ENCODE measurements at places on chromosomes 12 and 14.
A peak's percentile ranks its signal among the peaks of the same experiment; 100 is the strongest.

DNA sequence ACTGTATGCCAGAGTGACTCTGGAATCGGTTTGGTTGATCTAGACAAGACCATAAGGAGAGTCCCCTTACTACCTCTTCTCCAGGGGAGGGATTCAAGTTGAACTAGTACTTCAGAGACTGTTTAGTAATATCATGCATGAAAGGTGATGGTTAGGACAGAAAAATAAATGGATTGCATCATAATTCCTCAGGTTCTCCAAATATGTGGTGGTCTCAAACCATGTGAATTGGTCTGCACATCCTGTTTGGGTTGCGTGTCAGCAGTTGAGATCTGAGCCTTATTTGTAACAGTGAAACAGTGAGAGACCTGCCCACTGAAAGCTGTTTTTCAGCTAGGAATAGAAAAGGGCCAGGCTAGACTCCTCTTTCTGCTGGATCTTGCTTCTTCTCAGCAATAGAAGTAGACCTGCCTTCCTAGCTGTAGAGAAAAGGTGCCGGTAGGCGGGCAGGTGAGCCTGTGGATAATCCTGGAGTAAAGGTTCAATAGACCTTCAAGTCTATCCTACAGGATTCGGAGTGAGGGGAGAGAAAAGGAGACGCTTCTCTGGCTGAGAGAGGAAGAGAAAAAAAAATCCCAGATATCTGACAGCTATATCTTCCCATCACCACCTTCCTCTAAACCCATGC lies 258.5 kb upstream of the E2F7 start:
- no peak for DNase-seq

- no peak for DNase-seq
Measured at GRCh38 chr12:110766311-110767154, 23.8 kb upstream of the PPP1CC start.

- no peak for DNase-seq
Measured at GRCh38 chr12:71772735-71773134, 18.1 kb downstream of the RAB21 start.

GRCh38 chr14:99435327-99435726 lies 45.3 kb downstream of the SETD3 start:
- DNase-seq, result no peak

- DNase-seq, result no peak
Measured at GRCh38 chr12:81949416-81949815, 190.3 kb upstream of the PPFIA2 start.

GRCh38 chr12:64145226-64145625 lies 76.9 kb downstream of the KICS2 start:
- DNase-seq, result no peak

- DNase-seq, result no peak
Measured at GRCh38 chr12:32737715-32738114, 18.0 kb downstream of the YARS2 start.

GRCh38 chr14:88129306-88130056 lies 124.5 kb downstream of the GPR65 start:
- DNase-seq, result no peak

DNA sequence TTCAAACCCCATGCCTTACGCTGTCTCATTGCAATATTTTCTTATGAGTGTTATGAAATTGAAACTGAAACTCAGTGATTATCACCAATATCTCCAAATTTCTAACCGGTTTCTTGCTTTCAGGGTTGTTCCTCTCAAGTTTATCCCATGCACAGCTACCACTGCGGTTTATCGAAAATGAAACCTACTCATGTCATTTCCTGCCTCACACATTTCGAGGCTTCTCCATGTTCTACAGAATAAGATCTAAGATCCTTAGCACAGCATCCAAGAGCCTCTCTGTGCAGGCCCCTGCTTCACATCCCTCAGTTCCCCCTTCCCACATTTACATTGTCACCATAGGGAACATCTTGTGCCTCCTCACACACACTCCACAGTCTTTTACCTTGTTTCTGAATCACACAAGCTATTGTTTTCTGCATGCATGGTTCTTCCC lies 45.5 kb upstream of the FAR2 start:
- DNase-seq, result peak; percentile 15

DNA sequence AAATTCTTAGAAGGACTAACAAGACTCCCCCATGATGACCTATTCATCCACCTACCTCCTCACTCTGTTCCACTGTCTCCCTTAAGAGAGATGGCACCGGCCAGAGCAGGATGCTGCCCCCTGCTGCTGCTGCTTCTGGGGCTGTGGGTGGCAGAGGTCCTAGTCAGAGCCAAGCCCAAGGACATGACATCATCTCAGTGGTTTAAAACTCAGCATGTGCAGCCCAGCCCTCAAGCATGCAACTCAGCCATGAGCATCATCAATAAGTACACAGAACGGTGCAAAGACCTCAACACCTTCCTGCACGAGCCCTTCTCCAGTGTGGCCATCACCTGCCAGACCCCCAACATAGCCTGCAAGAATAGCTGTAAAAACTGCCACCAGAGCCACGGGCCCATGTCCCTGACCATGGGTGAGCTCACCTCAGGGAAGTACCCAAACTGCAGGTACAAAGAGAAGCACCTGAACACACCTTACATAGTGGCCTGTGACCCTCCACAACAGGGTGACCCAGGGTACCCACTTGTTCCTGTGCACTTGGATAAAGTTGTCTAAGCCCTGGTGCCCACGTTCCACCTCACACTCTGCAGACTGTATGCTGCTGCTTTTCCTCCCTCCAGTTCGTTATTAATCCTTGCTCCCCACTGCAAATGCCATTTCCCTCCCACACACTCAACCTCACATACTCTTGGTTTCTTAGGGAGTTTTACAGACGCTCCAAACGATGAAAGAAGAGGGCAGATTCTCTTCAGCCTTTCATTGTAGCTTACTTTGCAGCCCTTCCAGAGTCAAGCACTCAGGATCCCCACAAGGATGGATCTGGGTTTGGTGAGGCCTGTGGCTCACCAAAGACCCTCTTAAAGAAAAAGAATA lies at the start of gene RNASE8:
Gene RNASE8 (plus strand): TSS at position 20 of the 873 bp plus-strand sequence. CDS start 71 bp downstream, at position 91.
- DNase-seq, result no peak

DNA sequence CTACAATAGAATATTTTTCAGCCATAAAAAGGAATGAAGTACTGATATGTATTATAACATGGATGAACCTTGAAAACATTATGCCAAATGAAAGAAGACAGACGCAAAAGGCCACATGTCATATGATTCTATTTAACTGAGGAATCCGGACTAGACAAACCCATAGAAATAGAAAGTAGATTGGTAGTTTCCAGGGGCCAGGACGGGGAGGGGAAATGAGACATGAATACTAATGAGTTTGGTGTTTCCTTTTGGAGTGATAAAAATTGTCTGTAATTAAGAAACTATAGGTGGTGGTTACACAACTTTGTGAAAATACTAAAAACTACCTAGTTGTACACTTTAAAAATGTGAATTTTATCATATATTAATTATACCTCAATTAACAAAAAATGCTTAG lies 247.6 kb downstream of the BCAT1 start:
- no peak for DNase-seq

DNA sequence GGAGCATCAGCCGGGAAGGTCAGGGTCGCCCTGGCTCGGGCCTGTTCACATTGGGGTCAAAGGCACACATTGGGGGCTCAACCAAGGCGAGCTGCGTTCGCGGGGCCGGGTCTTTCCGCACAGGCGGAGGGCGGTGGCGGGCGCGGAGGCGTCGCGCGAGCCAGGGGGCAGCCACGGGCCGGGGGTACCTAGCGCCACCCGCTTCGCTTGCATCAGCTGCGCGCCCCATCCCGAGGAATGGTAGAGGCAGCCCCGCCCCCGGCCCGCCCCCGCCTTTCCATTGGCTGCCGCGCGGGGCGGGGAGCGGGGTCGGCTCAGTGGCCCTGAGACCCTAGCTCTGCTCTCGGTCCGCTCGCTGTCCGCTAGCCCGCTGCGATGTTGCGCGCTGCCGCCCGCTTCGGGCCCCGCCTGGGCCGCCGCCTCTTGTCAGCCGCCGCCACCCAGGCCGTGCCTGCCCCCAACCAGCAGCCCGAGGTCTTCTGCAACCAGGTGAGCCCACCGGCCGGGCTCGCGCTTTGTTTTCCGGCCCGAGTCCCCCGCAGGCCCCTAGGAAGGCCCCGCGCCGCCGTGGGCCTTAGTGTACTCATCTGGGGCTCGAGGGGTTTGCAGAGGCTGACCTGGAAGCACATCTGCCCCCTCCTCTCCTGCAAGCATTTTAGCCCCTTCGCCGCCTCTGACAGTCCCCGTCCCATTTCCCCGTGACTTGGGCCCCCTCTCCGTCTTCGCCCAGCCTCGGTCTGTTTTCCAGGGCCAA lies at the start of gene ALDH2:
Gene ALDH2 (plus strand): TSS at position 326 of the 754 bp plus-strand sequence. CDS start 50 bp downstream, at position 376.
- peak; percentile 17 for DNase-seq

DNA sequence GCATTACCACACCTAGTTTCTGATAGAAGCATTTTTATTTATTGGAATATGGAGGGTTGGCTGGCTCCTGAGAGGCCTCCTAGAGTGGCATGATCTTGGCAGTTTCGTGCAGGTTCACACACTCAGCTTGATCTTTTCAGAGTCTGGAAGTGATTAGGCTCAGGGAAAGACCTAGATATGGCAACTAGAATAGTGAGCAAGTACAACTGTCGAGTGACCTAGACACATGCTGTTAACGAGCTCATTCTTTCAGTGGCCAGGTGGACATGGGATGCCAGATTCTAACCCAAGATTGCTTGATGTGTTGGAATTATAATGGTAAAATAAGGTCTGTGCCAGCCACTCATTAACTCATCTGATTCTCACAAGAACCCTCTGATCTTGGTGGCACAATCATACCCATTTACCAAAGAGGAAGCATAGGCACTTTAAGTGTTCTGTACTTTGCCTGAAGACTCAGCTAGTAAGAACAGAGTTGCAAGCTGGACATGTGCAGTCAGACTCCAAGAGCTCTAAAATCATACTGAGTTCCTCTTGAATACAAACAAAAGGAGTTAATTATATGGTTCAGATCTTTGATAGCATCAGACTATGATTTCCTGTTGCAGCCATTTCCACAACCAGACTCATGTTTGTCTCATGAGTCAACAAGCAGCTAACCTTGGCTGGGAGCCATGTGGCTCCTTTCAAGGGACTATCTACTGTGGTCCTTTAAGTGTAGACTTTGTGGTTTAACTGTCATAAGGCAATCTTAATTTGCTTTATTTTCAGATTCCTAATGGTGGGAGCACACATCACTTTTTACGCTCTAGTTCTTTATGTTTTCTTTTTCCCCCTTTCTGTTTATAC lies 144.2 kb downstream of the PLEKHA5 start:
- DNase-seq, result peak; percentile 19

DNA sequence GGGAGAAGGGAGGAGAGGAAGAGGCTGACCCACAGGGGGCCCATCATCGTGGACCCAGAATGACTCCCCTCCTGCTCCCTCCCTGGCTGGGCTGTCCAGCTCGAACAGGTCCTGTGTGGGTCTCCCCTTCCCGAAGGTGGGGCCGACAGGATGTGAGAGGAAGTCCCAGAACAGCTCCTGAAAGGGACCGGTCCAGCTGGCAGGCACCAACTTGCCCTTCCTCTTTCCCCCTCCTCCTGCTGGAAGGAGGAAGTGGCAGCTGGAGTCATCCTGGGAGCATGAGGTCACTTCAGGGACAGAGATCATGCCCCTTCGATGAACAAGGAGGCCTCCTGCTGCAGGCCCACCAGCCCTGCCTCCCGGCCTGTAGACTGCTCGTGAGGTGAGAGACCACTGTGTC lies 35.0 kb upstream of the BEGAIN start:
- DNase-seq, result no peak

DNA sequence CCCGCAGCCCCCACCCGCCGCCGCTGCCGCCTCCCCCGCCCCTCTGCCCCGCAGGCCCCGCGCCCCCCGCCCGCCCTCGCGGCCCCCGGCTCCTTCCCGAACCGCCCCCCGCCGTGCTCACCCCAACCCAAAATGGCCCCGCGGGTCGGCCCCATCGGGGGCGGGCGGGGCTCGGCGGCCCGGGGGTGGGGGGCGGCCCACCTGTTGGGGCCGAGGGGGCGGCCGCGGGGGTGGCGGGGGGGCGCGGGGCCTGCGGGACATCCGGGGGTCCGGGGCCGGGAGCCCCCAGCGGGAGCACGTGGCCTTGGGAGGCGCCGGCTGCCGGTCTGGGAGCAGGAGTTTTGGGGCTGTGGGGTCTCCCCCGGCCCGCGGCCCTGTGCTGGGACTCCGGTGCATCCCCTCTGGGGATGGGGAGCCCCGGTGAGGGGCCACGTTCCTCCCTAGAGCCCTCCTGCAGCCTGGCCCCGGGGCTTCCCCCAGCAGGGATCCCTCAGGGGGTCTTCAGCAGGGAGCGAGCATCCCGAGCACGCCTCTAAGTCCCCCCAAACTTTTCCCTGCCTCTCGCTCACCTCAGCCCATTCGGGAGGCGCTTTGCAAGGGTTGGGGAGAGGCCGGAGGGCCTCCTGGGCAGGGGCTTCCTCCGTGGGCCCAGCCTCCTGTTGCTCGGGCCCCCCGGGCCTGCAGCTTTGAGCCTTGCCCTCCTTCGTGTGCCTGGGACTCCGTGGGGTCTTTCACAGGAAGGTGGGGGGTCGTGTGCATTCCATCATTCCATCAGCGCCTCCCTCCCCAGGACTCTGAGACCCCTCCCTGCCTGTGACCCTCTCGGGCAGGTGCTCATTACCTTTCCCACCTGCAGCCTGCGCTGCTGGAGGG lies 710 bp downstream of the MTA1 start:
- DNase-seq, result no peak

- DNase-seq, result no peak
Measured at GRCh38 chr14:75720842-75721498, 59.9 kb downstream of the TTLL5 start.

GRCh38 chr14:103521438-103521950 lies 1.1 kb downstream of the CKB start:
- DNase-seq, result no peak

GRCh38 chr14:36820111-36820709 lies 158.6 kb downstream of the PAX9 start:
- DNase-seq, result no peak

GRCh38 chr12:50924131-50924438 lies 28.3 kb upstream of the HIGD1C start:
- no peak for DNase-seq

DNA sequence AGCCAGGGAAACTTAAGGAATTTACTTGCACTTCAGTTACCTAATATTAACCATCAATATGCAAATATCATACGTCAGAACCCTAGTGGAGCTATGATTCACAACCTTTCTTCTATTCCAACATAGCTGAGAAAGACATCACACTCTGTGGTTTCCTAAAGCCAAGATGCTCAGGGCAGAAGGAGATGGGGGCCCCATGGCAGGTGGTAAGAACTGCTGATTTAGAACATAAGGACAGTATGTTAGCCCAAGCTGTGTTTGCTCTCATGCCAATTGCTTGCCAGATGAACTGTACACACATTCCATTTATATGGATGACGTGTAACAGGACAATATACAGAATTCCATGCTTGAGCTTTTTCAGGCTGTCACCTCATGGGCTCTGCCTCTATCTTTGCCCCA lies 34.6 kb downstream of the HECTD4 start:
- DNase-seq, result no peak

- no peak for DNase-seq
Measured at GRCh38 chr12:80617733-80618132, 89.7 kb upstream of the MYF6 start.

- DNase-seq, result no peak
Measured at GRCh38 chr14:61925043-61925442, 162.8 kb downstream of the SNAPC1 start.

- no peak for DNase-seq
Measured at GRCh38 chr14:57714487-57714931, 151.4 kb downstream of the SLC35F4 start.

- no peak for DNase-seq
Measured at GRCh38 chr12:57614178-57614947, 3.1 kb downstream of the ARHGEF25 start.

GRCh38 chr12:32437095-32437515 lies 37.7 kb downstream of the FGD4 start:
- no peak for DNase-seq
